NCI-H1436 (cell line): ENCODE measurements at places on chromosomes 7 and 10.

- DNase-seq: no peak
Measured at GRCh38 chr10:27685681-27686080, 59.9 kb downstream of the MKX start.

DNA sequence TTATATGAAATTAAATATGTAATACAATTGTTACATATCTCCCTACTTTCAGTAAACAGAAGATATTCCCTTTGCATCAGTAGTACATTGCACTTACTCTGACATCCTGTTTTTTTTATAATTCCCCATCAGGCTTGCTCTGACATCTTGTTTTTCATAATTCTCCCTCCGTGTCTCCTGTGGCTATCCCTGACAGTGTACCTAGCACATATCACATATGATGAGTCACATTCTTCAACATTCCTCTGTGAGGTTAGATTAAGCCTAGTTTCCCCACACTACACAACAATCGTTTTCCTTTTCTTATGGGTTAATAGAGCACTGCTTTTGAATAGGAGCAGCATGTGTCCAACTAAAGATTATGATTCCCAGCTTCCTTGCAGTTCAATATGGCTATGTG, 250.6 kb upstream of the NPVF start:
- DNase-seq: no peak

- DNase-seq: no peak
Measured at GRCh38 chr7:44114586-44115310, 8.6 kb downstream of the POLD2 start.

DNA sequence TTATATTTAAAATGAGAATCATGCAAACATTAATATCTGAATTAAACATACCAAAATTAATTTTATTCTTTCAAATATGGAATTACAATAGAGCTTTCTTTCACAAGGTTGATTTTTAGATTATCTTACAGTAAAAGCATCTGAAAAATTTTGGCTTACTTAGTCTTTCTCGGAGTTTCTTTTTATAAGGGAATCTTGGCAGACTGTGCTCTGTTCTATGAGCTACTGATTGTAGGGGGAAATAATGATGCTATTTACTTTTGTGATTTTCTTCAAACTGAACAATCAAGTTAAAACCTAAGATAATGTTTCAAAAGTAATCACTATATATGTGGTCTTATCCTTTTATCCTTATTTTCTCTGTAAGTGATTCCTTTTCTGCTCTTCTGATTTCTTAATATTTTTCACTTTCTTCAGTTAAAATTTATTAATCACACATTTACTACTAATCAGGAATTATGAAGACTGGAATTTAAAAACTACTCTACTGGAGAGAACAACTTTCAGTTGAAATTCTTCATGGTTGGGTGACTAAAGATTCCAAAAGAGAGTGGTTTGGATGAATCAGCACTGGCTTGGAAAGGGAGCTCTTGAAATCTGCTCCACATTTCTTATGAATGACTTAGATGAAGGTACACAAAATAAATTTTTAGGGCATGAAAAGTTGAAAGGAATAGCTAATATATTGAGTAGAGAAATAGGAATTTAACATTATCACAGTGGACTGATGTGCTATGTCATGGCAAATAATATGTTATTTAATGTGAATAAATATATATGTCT, 103.9 kb downstream of the PPP1R9A start:
- no peak for DNase-seq

- DNase-seq: no peak
Measured at GRCh38 chr7:13911909-13912308, 77.6 kb downstream of the ETV1 start.

DNA sequence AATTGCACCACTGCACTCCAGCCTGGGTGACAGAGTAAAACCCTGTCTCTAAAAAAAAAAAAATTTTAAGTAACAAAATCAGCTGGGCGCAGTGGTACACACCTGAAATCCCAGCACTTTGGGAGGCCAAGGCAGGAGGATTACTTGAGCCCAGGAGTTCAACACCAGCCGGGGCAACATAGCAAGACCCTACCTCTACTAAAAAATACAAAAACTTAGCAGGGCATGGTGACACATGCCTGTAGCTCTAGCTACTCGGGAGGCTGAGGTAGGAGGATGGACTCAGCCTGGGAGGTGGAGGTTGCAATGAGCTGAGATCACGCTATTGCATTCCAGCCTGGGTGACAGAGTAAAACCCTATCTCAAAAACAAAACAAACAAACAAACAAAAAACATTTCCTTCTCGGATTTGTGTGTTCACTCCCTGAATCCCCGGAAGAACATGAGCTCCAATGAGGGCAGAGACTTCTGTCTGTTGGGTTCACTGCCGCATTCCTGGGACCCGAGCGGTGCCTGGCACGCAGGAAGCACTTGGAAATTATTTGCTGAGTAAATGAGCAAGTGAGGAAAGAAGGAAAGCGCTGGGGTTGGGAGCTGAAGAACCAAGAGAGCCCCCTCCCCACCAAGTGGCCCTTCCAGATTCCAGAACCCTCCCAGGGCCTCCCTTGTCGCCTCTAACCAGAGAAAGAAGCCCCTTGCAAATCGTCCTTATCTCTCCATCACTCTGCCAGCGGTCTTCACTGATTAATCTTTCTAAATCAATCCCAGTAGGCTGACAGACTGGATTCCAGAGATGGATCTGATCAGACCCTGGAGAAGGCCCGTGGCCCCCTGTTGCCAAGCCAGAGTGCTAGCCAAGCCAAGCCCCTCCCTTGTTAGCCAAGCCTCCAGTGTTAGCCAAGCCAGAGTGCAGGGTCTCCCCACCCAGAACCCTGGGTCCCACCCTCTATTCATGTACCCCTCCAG, 6.2 kb downstream of the TNRC18 start:
- no peak for DNase-seq

DNA sequence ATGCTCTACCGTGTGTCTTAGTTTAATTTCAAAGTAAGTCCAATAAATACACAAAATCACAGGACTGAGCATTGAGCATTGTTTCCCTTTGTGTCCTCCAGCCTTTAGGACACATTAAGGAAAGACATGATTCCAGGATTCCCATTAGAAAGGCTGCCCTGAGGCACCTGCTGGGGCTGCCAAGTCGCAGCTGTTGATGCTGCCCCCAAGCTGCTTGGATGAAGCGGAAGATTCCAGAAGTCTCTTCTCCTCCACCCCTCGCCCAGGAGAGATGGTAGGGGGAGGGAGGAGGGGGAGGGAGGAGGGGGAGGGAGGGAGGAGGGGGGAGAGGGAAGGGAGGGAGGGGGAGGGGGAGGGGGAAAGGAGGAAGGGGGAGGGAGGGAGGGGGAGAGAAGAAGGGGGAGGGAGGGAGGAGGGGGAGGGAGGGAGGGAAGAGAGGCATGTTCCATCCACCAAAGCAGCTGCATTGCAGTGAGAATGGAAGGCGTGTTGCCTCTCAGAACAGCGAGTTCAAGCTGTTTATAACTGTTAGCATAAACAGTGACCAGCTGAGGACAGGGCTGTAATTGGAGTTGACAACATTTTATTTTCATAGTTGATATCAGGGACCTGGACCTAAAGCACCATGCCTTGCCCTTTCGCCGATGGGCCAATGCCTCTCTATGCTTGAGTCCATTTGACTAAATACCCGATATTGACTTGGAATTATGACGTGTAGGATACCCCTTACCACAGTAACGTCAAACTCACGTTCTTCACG, 67.3 kb downstream of the DIP2C start:
- DNase-seq: no peak

GRCh38 chr7:22196429-22196828, 160.5 kb downstream of the RAPGEF5 start:
- DNase-seq: no peak

GRCh38 chr7:15236952-15237351, 324.9 kb downstream of the AGMO start:
- DNase-seq: no peak

GRCh38 chr7:89012016-89012415, 216.5 kb upstream of the TEX47 start:
- no peak for DNase-seq

DNA sequence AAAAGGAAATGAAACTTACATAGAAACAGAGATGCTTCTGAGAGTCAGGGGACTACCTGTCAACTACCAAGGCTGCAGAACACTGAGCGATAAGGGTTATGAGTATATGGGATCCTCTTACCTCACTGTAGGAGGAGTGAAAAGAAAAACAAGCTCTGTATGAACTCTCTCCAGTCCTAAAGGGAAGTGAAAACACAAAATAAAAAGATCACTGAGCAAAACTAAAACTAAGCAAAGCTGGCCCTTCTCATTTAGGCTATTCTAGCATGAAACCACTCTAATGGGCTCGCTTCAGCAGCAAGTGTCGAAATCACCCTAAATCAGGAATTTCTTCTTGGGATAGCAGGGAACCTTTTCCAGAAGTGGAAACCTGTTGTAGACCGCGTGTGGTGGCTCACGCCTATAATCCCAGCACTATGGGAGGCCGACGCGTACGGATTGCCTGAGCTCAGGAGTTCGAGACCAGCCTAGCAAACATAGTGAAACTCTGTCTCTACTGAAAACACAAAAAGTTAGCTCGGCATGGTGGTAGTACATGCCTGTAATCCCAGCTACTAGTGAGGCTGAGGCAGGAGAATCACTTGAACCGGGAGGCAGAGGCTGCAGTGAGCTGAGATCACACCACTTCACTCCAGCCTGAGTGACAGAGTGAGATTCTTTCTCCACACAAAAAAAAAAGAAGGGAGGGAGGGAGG, 27.0 kb downstream of the DCLRE1C start:
- no peak for DNase-seq

DNA sequence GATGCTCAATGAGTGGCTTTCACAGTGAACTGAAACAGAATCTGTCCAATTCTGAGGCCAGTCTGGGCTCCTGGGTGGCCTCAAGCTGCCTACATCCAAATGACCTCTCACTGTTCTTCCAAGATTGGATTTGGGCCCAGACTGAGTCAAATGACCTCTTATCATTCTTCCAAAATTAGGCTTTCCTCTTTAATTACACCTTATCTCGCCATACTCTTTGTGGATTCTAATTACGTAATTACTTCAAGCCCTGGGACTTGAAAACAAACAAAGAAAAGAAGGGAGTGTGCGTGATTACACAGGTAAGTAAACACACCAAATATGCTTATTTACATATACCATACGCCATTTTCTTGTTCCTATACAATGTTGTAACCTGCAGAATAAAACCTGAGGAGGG, 18.8 kb downstream of the SORBS1 start:
- DNase-seq: peak; percentile 79

DNA sequence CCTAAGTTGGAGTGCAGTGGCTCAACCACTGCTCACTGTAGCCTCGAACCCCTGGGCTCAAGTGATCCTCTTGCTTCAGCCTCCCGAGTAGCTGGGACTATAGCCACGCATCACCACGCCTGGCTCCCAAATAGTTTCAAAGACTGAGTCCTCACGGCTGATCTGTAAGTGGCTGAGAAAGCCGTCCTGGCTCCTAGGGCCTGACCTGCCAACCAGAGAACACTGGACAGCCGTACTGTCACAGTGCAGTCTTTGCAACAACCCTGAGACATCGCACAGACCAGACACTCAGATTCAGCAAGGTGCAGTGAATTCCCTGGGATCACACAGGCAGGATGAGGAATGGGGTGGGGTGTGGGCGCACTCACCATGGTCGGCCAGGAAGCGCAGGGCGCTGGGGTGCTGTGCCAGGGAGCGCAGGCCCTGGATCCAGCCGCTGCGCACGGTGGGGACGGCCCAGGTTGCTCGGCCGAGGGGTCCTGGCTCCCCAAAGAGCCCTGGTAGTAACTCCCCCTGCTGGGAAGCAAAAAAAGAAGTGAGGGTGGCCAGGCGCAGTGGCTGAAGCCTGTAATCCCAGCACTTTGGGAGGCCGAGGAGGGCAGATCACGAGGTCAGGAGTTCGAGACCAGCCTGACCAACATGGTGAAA, 10.7 kb downstream of the BRAT1 start:
- no peak for DNase-seq

- DNase-seq: no peak
Measured at GRCh38 chr10:1360558-1361164, 304.5 kb downstream of the WDR37 start.

GRCh38 chr7:133359449-133359848, 106.6 kb downstream of the EXOC4 start:
- no peak for DNase-seq

- no peak for DNase-seq
Measured at GRCh38 chr10:14547816-14548215, 217.1 kb upstream of the FRMD4A start.

GRCh38 chr7:94907026-94907810, at the start of gene PPP1R9A:
TSS of gene PPP1R9A (plus strand) at chr7:94907594. CDS start at chr7:94910114, 2,520 bp downstream.
- peak; percentile 43 for DNase-seq

- no peak for DNase-seq
Measured at GRCh38 chr10:102777711-102778453, 34.1 kb downstream of the WBP1L start.

GRCh38 chr10:131858583-131859340, 42.0 kb upstream of the PPP2R2D start:
- DNase-seq: no peak

DNA sequence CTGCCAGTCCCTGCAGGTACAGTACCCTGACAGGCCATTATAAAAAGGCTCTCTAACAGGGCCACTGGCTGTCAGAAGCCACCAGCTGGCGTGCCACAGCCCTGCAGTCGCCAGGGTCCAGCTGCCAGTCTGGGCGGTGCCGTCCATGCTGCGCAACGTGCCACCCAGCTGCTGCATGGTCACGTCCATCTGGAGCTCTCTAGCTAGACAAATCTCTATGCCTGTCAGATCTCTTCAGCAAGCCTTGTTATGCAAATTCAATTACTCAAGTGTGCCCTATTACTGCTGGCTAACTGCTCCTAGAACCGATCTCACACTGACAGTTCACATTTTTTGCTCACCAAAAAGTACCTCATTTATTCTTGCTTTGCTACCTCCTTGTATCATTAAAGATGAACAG, 75.9 kb downstream of the HIBADH start:
- DNase-seq: peak; percentile 43

- no peak for DNase-seq
Measured at GRCh38 chr10:101224910-101225823, 4.1 kb downstream of the LBX1 start.

GRCh38 chr10:124366343-124366742, 52.4 kb downstream of the OAT start:
- DNase-seq: no peak

DNA sequence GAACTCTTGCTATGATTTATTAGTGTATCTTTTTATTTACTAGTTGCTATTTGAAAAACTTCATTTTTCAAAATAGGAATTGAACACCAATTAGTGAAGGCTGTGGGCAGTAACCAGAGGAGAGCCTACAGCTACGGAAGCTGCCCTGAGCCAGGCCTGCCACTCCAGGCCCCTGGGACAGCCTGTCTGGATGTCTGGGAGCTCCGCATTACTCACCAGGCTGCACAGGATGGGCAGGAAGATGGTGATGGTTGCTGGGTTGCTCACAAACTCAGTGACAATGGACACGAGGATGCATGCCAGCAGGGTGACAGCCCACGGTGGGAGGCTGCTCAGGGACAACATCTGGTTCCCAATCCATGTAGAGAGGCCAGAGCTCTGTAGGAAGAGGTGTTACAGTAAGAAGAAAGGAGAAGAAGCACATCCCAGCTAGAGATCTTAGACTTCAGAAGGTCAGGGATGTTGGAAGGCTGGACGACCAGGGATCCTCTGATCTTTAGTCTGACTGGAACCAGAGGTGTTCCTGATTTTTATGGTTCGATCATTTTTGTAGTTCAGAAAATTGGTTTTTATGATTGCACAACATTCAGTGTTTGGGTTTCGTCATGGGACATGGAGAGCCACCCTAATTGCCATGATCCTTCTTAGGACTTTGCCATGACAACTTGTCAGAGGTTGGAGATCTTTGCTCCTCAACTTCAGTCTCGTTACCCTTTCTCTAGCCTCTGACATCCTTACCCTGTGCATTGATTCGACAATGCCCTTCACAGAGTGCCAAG, 23.2 kb downstream of the STMP1 start:
- DNase-seq: no peak

GRCh38 chr10:89458291-89458690, 43.9 kb downstream of the IFIT5 start:
- no peak for DNase-seq
